Nucleus accumbens (tissue), 56 donors: ENCODE measurements at places on chromosomes 2 and 18.

DNA sequence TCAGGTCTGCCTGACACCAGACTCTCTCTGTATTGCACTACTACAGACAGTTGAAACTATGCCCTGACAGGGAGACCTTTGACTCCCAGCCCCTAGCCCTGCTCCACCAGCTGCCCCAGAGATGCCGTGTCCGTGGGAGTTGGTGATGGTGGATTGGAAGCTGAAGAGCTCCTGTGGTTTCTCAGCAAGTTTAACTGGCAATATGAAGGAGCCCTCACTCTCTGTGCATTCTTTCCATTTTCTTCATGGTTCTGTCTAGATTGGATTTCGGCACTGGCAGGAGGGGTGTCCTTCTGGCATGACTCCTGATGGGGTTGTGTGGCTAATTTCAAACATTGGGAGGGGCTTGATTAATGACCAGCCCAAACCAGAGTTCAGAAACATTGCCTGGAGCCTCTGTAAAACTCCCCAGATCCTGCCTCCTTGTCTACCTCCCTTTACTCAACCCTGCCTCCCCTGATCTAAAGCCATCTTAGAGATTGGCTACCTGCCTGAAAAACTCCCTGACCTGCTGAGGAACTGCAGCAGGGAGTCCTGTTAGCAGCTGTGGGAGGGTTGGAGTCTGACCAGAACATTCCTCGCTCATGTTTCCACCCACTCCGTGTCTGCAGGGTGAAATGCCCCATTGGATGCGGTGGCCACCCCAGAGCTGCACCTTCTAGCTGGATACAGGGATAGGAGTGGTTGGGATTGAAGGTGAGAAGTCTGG, 206.9 kb upstream of the SPRED2 start:
- no peak for DNase-seq

DNA sequence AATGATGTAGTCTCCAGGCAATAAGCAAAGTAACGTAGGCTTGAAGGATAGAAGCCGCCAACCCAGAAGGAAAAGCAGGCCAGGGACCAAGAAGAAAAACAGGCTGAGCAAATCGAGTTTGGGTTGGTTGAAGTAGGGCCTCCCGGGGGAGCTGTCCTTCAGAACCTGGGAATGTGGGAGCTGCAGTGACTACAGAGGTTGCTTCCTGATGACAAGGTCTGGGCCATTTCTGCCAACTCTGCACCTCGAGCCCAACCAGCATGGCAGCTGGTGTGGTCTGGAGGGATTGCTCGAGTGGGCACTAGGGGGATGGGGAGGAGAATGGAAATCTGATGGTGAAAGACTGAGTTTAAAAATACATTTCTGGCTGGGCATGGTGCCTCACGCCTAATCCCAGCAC, 14.1 kb downstream of the ACMSD start:
- no peak for DNase-seq

DNA sequence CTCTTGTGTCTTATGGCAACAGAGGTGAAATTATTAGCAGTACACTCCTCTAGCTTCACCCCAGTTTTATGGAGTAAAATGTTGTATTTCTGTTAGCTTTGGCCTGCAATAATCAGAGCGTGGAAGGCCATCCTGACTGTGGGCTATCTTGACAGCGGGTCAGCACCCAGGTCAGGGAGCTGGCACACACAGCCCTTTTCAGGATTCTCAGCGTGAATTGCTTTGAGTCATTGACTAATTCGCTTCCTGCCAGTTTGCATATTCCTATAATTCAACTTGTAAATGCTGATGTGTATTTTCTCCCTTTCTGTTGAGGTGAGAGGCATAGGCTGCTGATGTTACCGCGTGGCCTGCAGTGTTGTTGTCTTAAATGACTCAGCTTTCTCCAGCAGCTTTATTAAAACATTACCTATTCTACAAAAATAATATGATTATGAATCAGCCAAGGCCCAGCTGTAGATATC, 109.6 kb upstream of the EML6 start:
- no peak for DNase-seq

DNA sequence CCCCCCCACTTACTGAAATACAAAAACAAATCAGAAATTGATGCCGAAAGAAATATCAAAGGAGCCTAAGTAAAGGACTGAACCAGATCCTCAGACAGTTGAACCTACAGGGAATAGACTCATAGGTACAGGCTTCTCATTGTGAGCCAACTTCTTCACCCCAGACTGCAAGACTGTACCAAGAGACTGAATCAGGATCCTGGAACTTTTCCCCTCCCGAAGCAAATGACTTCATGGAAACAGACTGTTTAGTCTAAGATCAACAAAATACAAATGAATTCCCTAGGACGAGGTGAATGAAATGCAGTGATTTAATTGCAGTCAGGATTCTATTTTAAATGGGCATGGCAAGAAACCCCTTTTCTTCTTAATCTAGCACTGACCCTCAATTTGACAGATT, 53.6 kb upstream of the RNF152 start:
- no peak for DNase-seq

DNA sequence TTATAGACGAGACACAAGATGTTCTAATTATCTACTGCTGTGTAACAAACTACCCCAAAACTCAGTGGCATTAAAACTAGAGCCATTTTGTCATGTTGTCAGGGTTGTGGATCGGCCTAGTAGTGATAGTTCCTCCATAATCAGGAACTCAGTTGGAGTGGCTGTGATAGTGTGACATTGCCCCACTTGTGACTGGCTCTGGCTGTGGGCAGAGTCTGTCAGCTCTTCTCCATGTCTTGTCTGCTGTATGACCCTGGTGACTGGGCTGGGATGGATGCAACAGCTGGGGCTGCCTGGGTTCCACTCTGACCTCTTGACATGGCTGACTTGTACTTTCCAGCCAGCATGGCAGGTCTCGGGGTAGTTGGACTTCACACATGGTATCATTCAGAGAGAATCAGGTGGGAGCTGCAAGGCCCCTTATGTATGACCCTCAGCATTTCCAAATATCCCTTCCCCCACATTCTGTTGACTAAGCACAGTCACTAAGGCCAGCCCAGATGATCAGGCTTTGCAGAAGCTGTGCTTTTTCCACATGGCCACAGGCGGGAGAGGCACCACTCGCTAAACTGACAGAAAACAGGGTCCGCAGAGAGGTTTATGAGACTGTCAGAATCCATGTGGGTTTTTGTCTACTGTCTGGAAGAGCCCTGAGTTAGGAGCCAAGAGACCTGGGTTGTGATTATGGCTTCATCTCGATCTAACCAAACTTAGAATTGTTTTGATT, 50.3 kb downstream of the SETBP1 start:
- DNase-seq = no peak

DNA sequence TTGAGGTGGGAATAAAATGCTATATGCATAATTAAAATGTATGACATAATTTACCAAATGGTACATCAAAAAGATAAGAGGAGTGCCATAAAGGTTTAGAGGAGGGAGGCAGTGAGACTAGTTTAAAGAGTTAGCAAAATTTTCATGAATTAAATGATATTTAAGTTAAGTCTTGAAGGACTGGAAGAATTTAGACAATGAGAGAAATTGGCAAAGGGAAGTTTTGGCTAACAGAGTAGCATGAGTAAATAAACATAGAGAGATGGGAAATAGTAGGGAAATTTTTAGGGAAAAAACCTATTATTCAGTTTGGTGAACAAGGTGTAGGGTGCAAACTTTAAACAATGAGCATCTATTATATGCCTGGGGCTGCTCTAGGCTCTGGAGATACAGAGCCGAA, 68.8 kb downstream of the CAVIN2 start:
- no peak for DNase-seq

DNA sequence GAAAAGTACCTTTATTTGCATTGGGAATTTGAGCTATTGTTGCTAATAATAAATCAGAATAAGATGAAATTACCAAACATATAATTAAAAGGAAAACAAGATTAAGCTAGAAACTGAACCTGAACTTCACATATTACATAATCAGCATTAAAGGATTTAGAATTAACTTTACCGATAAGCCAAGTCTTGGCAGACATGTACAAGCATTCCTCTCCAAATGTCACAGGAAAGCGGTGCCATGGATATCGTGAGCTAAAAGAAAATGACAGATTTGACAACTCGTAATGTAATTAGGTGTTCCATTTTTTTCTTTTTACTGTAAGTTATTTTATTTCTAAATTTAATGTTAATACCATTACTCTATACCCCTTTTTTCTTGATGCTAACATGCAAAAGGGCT, 55.1 kb upstream of the CD302 start:
- DNase-seq = no peak

DNA sequence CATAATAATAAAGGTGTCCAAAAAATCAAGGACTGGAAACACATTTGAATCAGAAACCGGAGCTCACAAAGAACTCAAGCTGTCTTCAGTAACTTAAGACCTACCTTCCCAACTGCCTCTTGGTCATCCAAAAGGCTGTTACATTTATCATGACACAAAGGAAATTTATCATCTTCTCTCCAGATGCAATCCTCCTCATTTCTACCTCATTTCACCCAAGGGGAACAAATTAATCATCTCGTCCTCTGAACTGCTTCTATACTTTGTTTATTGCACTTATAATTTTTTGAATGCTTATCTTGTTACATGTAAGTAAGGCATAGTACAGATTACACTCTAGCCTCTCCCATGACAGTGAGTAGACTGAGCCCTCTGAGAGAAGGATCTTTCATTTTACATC, 105.1 kb upstream of the RGPD4 start:
- DNase-seq = no peak

- no peak for DNase-seq
These were observed 104.7 kb upstream of the NABP1 start for GRCh38 chr2:191573216-191573615.

GRCh38 chr2:182597570-182598295, 118.3 kb upstream of the DNAJC10 start:
- no peak for DNase-seq

DNA sequence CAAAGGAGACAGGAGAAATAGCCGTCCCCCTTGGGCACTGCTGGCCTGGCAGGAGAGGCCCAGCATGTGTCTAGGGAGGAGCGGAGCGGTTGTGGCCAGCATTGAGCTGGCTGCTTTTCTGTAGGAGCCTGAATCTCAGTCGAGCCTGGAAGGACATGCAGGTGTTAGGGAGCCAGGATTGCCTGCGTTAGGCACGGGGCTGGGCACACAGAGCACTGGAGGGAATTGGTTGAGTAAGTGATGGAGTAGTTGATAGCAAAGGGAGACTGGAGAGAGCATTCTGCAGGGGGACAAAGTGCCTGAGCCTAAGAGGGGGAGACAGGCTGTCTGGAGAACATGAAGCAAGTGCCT, 22.8 kb downstream of the ASAP2 start:
- DNase-seq = no peak

DNA sequence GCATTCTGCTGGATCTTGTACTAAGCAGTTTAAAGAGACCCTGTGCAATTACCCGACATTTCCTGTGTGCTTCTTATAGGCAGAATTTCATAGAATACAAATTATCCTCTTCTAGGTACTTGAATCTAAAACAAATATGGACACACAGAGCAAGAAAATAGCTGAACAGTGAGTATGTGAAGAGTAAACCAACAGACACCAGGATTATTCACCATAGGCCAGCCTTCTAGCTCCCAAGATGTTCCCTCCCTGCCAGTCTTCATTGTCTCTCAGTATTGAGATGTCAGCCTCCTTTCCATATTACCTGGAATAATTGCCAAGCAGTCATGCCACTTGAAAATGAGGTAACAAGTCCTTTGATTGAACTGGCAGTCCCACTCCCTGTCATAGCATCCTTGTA, 187.1 kb downstream of the PTPRM start:
- no peak for DNase-seq

- DNase-seq = no peak
These were observed 1246.0 kb upstream of the ZEB2 start for GRCh38 chr2:145765874-145766273.

DNA sequence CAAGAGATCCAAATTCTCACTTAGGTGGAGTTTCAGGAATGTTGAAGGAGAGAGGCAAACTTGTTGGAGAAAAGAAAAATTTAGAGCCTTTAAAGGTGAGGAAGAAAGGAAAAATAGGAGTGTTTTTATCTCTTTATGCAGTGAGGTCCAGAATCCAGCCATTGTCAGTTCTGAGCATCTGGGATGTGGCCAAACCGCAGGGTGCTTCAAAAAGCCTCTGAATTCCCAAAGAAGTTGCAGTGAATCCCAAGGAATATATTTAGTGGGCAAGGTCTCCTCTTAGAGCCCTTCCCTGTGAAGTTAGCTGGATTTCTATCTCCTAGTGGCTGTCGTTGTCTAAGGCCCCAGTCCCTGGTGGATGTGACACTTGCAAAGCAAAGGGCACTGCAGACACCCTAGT, 51.2 kb downstream of the MTCL1 start:
- no peak for DNase-seq

GRCh38 chr2:73838889-73839534, 10.3 kb downstream of the STAMBP start:
- DNase-seq = no peak

GRCh38 chr2:11097854-11098387, 57.3 kb upstream of the SLC66A3 start:
- DNase-seq = no peak

- no peak for DNase-seq
These were observed 10.8 kb downstream of the IL36B start for GRCh38 chr2:113041871-113042270.

GRCh38 chr2:181970160-181970794, 15.4 kb upstream of the PPP1R1C start:
- DNase-seq = no peak

DNA sequence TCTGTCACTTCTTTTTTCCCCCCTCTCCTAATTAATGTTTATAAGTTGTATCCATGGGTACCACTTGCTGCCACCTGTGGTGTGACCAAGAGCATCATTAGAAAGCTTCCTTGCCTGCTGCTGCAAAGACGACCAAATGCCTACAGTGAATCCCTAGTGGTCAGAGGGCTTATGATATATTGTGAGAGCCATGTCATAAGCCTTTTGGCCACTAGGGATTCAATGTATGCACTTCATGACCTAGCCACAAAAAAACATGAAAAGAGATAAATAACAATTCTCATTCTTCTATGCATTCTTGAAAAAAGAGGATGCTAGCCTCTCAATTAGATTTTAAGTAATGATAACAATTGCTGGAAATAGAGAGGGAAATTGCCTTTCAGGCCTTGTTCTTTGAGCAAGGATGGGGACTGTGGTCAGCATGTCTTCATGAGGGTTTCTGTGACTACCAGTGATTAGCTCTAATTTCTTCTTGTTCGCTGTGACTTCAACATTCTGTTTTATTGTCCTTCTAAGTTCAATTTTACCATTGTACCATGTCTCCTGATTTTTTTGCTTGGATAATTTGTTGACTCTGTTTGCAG, 435.3 kb downstream of the TGIF1 start:
- no peak for DNase-seq

DNA sequence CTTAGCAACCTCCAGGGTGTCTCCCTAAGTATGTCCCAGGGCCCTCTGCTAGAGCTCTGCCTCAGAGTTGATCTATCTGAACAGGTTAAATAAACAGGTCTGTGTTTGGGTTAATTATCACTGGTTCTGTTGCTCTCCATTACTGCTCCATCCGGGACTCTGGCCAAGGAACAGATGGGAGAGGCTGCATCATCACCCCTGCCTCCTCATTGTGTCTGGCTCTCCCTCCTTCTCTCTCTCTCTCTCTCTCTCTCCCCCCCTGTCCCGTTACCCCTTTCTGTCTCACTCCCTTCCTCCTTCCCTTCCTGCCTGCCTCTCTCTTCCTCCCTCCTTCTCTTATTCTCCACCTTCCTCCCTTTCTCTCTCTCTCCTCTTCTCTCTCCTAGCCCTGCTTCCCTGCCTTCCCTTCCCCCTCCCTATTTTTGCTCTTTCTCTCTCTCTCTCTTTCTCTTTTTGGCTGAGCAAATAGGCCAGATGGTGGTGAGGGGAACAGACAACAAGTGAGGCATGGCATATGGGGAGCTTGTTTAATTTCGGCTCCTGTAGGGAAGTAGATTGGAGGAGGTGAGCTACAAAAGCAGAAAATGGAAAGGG, 62.1 kb downstream of the SETBP1 start:
- DNase-seq = no peak

GRCh38 chr2:150485871-150486538, 1.5 kb downstream of the RND3 start:
- peak; percentile 55 for DNase-seq
